T-cell (primary cell): ENCODE measurements at places on chromosomes 5 and 9. TPM values are rescaled to one million over a fixed set of nuclear protein-coding genes. Genes with fewer than 3 reads are reported as not detected.

- H3K27ac ChIP-seq = no peak overlapping the region
- no peaks in the 10 kb centered on the region for H3K36me3 ChIP-seq
- H3K27me3 ChIP-seq = no peaks in the 10 kb centered on the region
- H3K4me1 ChIP-seq = no peaks in the 10 kb centered on the region
- DNase-seq = no peak
- H3K4me3 ChIP-seq = no peak overlapping the region
These were observed 192.9 kb downstream of the RAB3C start for GRCh38 chr5:58775701-58776262.

DNA sequence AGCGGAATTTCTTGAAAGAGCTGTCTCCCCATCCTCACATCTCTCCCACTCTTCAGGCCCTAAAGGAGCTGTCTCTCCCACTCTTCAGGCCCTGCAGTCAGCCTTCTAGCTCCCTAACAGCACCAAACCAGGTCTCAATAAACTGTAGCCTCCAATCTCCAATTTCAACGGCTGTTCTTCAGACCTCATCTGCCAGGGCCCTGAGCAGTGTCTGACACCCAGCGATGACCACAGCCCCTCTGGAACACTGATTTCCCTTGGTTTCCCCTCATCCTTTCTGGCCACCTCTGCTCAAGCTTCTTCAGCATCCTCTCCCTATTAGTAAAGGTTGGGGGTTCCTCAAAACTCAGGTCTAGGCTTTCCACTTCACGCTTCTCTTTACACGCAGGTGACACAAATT lies 1.6 kb upstream of the P4HA2 start:
- DNase-seq = no peak
- H3K36me3 ChIP-seq = no peaks in the 10 kb centered on the region
- H3K4me1 ChIP-seq = no peaks in the 10 kb centered on the region
- peaks cover 32% of the 10 kb centered on the region for H3K27me3 ChIP-seq
- H3K4me3 ChIP-seq = no peak overlapping the region

GRCh38 chr9:126777733-126778132 lies 27.1 kb upstream of the ZBTB43 start:
- no peaks in the 10 kb centered on the region for H3K36me3 ChIP-seq
- DNase-seq = no peak
- H3K4me1 ChIP-seq = no peaks in the 10 kb centered on the region
- no peak overlapping the region for H3K27ac ChIP-seq
- no peak overlapping the region for H3K4me3 ChIP-seq

DNA sequence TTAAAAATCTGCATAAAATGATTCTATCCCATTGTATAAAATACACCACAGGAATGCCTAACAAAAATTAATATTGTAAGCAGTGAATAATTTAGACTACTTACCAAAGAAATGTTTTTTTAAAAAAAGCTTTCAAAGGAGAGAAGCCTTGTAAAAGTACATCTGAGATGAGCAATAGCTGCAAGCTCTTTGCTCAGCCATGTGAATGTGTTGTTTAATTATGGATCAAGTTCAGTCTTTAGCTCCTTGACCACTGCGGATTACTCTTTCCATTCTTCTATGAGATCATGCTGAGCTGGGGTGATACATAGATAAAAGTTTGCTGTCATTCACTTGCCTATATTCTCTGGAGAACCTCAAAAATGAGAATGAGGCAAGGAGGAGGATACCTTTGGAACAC lies 782.4 kb upstream of the ZNF608 start:
- H3K27ac ChIP-seq = no peak overlapping the region
- no peaks in the 10 kb centered on the region for H3K4me1 ChIP-seq
- H3K27me3 ChIP-seq = no peaks in the 10 kb centered on the region
- DNase-seq = no peak

SLC27A6 gene
- not detected for total RNA-seq
